A673 (cell line): ENCODE measurements at places on chromosomes 11 and 22. TPM values are rescaled to one million over a fixed set of nuclear protein-coding genes. Genes with fewer than 3 reads are reported as not detected.

- H3K4me1 ChIP-seq = peaks cover 29% of the 10 kb centered on the region
- no peaks in the 10 kb centered on the region for H3K36me3 ChIP-seq
- DNase-seq = no peak
- peak overlapping the region; percentile 3 for H3K27ac ChIP-seq
- no peak overlapping the region for H3K4me3 ChIP-seq
- no peaks in the 10 kb centered on the region for H3K27me3 ChIP-seq
Observed at GRCh38 chr11:102763440-102763839, 17.0 kb downstream of the MMP10 start.

TBC1D22A gene
- total RNA-seq = 22.5 and 23.5 TPM in 2 replicates

CASP12 gene
- total RNA-seq = not detected in 2 replicates

SUSD2 gene
- 0.94 and 1.3 TPM in 2 replicates for total RNA-seq

CSRP3 gene
- not detected in 2 replicates for total RNA-seq

SLC22A8 gene
- not detected in 2 replicates for total RNA-seq

DNA sequence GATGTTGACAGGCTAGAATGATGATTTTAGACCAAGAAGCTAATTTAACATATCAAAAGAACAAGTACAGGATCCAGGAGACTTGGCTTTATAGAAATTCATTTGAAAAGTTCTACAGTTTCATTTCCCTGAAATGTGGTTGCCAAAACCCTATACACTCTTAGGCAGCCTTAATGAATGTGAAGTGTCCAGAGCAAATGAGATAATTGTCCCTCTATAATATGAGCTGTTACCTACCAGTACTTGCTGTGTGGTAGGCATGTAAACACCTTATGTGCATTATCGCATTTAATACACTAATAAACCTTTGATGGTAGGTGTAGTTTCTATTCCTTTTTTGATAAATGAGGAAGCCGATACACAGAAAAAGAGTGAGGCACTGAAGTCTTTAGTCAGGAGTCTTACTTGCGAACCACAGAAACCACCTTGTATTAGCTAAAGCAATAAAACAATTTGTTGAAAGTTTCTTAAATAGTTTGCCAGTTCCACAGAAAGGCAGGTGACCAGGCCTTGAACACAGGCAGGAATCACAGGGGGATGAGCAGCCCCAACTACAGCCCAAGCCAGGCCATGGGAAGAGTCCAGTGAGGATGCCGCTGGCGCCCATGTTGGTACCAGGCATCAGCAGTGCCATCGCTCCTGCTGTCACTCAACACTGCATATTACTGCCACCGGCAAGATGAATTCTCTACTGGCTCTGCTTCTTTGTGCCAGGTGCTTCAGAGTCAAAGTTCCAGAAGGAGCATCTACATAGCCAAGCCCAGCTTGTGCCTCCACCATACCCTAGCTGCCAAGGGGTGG, 81.7 kb downstream of the SWAP70 start:
- H3K27me3 ChIP-seq = no peaks in the 10 kb centered on the region
- no peak overlapping the region for H3K27ac ChIP-seq
- peaks cover 4% of the 10 kb centered on the region for H3K36me3 ChIP-seq
- H3K4me1 ChIP-seq = peaks cover 18% of the 10 kb centered on the region
- DNase-seq = no peak

DNA sequence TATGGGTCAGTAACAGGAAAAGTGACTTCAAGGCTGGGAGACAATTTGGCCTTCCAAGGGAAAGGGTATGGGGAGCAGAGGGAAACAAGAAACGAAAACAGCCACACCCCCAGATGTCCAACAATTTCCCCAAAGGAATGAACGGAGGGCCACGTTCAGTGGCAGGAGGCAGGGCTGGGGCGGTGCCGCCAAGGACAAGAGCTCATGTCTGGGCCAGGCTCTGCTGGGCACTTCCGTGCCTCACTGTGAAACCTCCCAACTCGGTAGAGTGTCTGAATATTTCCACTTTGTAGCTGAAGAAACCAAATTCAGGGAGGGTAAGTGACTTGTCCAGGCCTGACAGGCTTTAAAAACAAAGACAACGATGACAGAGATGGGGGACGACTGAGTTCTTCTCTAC, 11.9 kb downstream of the IFT27 start:
- DNase-seq = no peak
- H3K4me1 ChIP-seq = no peaks in the 10 kb centered on the region
- no peaks in the 10 kb centered on the region for H3K36me3 ChIP-seq
- H3K27me3 ChIP-seq = no peaks in the 10 kb centered on the region

TEAD1 gene
- 74.6 and 81.8 TPM in 2 replicates for total RNA-seq

KRTAP5-11 gene
- not detected in 2 replicates for total RNA-seq

GRCh38 chr11:94602430-94603372, 35.5 kb downstream of the PIWIL4 start:
- H3K4me3 ChIP-seq = no peak overlapping the region
- H3K27ac ChIP-seq = no peak overlapping the region
- peak; percentile 62 for DNase-seq
- no peaks in the 10 kb centered on the region for H3K36me3 ChIP-seq

DNA sequence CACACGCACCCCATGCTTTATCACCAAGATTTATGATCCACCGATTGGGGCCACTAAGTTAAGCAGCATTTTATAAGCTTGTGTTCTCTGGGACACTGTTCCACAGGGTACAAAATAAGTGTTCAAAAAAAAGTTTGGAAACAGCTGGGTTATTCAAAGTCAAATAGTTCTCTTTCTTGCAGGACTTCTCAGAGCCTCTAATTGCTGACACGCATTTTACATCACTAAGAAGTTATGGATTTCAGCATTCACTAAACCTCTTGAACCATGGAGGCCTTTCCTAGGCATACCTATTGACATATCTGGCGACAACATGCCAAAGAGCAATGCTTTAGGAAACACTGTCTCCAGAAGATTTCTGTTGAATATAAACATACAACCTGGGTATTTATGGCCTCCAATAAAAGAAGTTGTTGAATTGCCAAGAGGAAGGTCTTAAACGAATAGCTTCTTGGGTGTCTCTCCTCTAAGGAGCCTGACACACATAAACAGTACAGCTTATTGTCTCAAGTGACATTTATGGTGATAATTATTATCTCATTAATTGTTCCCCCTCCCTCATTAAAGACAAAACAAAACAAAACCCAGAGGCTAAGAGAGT, 147.1 kb upstream of the ARHGAP20 start:
- no peak overlapping the region for H3K4me3 ChIP-seq
- no peaks in the 10 kb centered on the region for H3K27me3 ChIP-seq
- peaks cover 17% of the 10 kb centered on the region for H3K4me1 ChIP-seq
- H3K36me3 ChIP-seq = no peaks in the 10 kb centered on the region
- no peak for DNase-seq
- no peak overlapping the region for H3K27ac ChIP-seq

- H3K4me1 ChIP-seq = no peaks in the 10 kb centered on the region
- no peak overlapping the region for H3K27ac ChIP-seq
- no peak for DNase-seq
- H3K27me3 ChIP-seq = no peaks in the 10 kb centered on the region
- no peaks in the 10 kb centered on the region for H3K36me3 ChIP-seq
Observed at GRCh38 chr11:7892059-7892699, 38.9 kb downstream of the OR10A6 start.

DNA sequence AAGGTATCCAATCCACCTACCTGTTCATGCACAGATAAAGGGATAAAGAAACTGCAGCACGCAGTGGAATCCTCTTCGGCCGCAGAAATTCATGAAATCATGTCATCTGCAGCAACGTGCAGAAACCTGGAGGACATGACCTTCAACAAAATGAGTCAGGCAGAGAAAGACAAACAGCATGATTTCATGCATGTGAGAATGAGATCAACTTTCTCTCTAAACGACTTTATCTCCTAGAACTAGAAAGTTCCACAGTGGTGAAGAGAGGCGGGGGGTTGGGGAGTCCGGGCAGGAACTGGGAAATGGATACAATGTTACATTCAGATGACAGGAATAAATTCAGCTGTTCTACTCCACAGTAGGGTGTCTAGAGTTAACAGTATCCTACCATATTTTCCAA, 9.9 kb downstream of the RGL4 start:
- DNase-seq = no peak
- H3K27me3 ChIP-seq = no peaks in the 10 kb centered on the region
- no peak overlapping the region for H3K27ac ChIP-seq
- peaks cover 43% of the 10 kb centered on the region for H3K36me3 ChIP-seq
- no peak overlapping the region for H3K4me3 ChIP-seq

GRCh38 chr11:40291329-40291728, 1168.1 kb downstream of the LRRC4C start:
- H3K4me3 ChIP-seq = peak overlapping the region; percentile 61
- no peaks in the 10 kb centered on the region for H3K27me3 ChIP-seq
- peak; percentile 85 for DNase-seq
- H3K4me1 ChIP-seq = peaks cover 35% of the 10 kb centered on the region

DNA sequence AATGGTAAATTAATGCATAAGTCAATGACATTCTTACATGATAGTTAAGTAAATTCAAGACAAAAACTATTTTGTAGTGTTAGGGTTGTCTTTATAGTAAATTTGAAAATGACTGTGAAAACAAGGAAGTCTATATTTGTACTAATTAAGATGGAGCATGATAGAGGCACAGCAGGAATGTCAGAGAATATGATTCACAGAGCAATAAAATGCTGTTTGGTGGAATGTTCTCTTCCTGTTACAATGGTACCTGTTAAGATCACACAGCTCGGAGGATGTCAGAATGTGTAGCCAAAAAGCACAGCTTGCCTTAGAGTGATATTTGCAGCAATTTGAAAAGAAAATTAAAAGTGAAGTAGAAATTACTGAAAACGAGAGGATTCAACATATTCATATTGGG, 2339.7 kb upstream of the RAG2 start:
- no peaks in the 10 kb centered on the region for H3K36me3 ChIP-seq
- H3K27ac ChIP-seq = no peak overlapping the region
- H3K4me1 ChIP-seq = peaks cover 14% of the 10 kb centered on the region
- peak; percentile 62 for DNase-seq
- no peak overlapping the region for H3K4me3 ChIP-seq

MB gene
- 0.30 and 0.46 TPM in 2 replicates for total RNA-seq

- no peaks in the 10 kb centered on the region for H3K4me1 ChIP-seq
- no peaks in the 10 kb centered on the region for H3K36me3 ChIP-seq
- no peaks in the 10 kb centered on the region for H3K27me3 ChIP-seq
Observed at GRCh38 chr22:46551996-46552395, 14.6 kb upstream of the CELSR1 start.

CECR2 gene
- total RNA-seq = 4.1 and 6.6 TPM in 2 replicates

DNA sequence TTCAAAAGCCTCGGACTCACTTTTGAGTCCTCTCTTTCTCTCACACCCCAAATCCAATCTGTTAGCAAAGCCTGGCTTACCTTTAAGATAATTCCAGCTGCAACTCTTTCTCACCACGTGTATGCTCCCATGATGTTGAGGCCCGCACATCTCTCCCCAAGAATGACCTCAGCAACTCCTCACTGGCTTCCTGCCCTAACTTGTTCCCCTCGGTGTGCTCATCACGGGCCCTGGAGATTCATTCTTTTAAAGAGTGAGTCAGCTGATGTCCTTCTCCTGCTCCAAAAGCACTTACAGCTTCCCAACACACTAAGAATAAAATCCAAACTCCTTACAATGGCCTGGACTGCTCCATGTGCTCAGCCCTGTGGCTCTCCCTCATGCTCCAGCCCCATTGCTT, 1041.3 kb downstream of the OPCML start:
- DNase-seq = no peak
- H3K27me3 ChIP-seq = no peaks in the 10 kb centered on the region
- H3K27ac ChIP-seq = no peak overlapping the region
- H3K4me1 ChIP-seq = no peaks in the 10 kb centered on the region
- no peaks in the 10 kb centered on the region for H3K36me3 ChIP-seq

DNA sequence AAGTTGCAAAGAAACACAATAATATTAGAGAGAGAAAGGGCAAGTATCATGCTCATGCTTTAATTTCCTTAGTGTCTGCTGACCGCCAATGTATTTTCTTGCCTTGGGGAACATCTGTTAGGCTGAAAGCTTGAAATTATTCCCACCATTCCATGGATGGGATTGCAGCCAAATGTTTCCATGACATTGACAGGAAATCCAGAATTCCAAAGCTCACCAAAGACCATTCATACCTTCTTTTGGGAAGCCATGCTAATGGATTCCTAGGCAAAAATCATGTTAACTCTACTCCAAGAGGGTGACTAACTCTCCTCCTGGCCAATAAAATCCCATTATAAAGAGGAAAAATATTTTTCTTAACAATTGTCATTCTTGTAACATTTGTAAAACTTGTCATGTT, 661.4 kb upstream of the FAT3 start:
- H3K4me1 ChIP-seq = no peaks in the 10 kb centered on the region
- H3K36me3 ChIP-seq = no peaks in the 10 kb centered on the region
- no peaks in the 10 kb centered on the region for H3K27me3 ChIP-seq
- no peak overlapping the region for H3K4me3 ChIP-seq

- DNase-seq = no peak
- no peaks in the 10 kb centered on the region for H3K36me3 ChIP-seq
- H3K27me3 ChIP-seq = no peaks in the 10 kb centered on the region
- no peaks in the 10 kb centered on the region for H3K4me1 ChIP-seq
Observed at GRCh38 chr22:30266445-30267381, at the start of gene OSM. Gene OSM, minus strand, starts transcription at chr22:30266851. Its CDS starts 52 bp downstream, at chr22:30266799.

LTO1 gene
- total RNA-seq = 52.8 and 56.0 TPM in 2 replicates

- H3K4me3 ChIP-seq = no peak overlapping the region
- peaks cover 40% of the 10 kb centered on the region for H3K4me1 ChIP-seq
- peak overlapping the region; percentile 88 for H3K27ac ChIP-seq
Observed at GRCh38 chr22:42365942-42366695, 66.1 kb downstream of the NFAM1 start.

GRCh38 chr22:24459911-24460310, 32.5 kb downstream of the ADORA2A start:
- DNase-seq = no peak
- H3K27me3 ChIP-seq = no peaks in the 10 kb centered on the region
- H3K4me1 ChIP-seq = peaks cover 16% of the 10 kb centered on the region
- no peak overlapping the region for H3K4me3 ChIP-seq

DNA sequence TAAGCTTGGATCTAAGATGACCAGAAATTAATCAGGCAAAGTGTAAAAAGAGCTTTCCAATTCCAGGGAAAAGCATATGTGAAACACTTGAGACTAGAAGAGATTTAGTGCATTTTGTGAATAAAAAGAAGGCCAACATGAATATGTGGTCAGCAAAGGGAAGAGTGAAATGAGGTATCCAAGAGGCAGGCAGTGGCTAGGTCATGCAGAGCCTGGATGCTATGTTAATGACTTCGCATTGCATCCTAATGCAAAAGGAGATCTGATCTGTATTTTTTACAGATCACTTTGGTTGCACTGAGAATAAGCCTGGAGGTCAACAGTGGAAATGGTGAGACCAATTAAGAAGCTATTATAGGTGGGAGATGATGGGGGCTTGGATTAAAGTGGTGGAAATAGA, 641.3 kb upstream of the CCDC90B start:
- H3K4me1 ChIP-seq = no peaks in the 10 kb centered on the region
- no peak for DNase-seq
- H3K36me3 ChIP-seq = no peaks in the 10 kb centered on the region
- H3K27ac ChIP-seq = no peak overlapping the region
- H3K4me3 ChIP-seq = no peak overlapping the region
- H3K27me3 ChIP-seq = no peaks in the 10 kb centered on the region

GRCh38 chr11:93653571-93653970, 7.9 kb upstream of the CEP295 start:
- peaks cover 7% of the 10 kb centered on the region for H3K27me3 ChIP-seq
- H3K36me3 ChIP-seq = no peaks in the 10 kb centered on the region
- no peaks in the 10 kb centered on the region for H3K4me1 ChIP-seq
- no peak for DNase-seq
- H3K4me3 ChIP-seq = no peak overlapping the region

NRGN gene
- 38.1 and 43.8 TPM in 2 replicates for total RNA-seq
